ENCODE measurements at places on chromosomes 12 and 14.

DNA sequence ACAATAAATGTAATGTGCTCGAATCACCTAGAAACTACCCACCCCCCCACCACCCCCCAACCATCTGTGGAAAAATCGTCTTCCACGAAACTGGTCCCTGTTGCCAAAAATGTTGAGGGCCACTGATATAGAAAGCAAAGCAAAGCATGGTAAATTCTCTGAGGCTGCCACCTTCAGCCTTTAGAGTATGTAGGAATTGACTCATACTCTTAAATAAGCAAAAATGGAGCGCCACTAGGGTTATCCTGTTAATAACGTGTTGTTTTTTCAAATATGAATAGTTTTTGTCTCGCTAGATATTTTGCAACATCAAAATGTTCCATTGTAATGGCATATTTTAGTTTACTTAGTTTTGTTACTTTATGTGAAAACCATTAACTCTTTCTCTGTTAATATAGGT, 18.2 kb downstream of the DYNC1H1 start:
- DNase-seq = no peak

DNA sequence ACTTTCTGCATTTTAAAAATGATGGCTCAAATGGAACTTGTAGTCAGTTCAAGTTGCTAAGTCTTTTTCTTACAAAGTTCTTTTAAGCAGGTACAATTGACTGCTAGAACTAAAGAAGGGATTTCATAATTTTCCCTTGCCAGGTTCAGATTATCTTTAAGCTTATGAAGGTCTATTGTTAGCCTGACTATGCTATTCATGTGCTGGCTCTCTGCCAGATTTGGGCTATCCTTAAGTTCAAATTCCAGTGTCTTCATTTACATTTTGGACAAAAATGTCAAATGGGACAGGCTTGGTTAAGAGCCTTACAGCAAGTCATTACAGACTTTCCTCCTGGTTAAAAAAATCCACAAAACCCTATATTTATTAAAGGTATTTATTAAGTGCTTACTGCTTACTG, 42.3 kb downstream of the INSM2 start:
- no peak for DNase-seq

DNA sequence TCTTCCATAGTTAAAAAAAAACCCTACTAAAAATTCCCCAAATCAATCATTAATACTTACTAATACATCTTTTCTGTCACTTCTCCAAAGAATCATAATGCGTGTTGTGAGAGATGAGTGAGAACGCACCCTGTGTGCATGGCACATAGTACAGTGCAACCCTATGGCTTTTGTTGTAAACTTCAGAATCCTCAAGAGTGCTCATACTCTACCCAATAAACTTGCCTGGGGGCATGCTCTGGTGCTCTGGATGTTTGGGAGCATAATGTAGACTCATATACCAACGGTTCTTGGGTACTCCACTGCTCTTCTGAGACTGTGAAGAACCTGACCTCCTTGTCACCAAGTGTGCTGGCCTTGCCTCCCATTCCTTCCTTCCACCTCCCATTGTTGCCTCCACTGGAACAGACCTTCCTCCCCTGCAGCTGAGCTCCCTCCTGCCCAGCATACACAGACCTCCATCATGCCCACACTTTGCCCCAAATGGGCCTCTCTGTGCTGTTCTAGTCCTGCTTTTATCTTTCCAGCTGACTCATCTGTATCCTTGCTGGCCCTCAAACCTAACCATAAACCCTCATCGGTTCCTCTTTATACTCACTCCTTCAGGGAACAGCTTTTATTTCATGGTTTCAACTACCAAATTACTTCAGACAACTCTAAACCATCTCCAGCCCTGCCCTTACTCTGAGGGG, 8.9 kb downstream of the DCP1B start:
- DNase-seq = no peak

GRCh38 chr12:26112232-26112631, 12.6 kb downstream of the BHLHE41 start:
- no peak for DNase-seq

GRCh38 chr14:49966304-49966809, 73.5 kb downstream of the ARF6 start:
- no peak for DNase-seq

- no peak for DNase-seq
Measured at GRCh38 chr12:131444220-131445164, 266.4 kb upstream of the SFSWAP start.

- DNase-seq = no peak
Measured at GRCh38 chr12:125454786-125455480, 389.7 kb downstream of the AACS start.

GRCh38 chr12:120799243-120800045, 73.8 kb downstream of the ACADS start:
- DNase-seq = no peak

DNA sequence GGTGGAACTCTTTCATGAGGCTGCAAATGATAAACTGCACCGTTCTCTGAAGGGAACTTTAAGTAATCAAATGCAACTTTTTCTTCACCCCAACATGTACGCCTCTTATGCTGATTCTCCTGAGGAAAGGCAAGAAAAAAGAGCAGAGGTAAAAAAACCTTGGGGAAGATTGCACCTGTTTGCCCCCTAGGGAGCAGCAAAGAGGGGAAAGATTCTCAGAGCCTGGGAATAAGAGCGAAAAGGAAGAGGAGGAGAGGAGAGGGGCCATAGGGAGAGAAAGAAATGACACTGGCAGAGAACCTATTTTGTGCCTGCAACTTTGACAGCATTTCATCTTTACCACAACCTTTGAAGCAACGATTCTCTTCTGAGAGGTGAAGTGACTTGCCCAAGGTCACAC, 254.6 kb downstream of the KSR2 start:
- no peak for DNase-seq

DNA sequence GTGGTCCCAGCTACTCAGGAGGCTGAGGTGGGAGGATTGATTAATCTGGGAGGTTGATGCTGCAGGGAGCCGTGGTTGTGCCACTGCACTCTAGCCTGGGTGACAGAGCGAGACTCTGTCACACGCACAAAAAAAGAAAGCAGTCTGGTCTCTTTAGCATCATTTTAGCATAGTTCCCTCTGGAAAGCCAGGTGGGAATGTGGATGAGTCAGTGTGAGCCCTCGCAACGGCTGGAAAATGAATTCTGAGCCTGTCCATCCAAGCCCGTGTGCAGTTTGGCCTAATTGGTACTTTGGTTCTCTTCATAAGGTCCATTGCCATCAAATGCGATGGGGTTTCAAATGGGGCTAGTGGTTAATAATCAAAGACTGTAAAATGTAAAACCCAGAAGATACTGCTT, 2.4 kb downstream of the MYL2 start:
- no peak for DNase-seq

DNA sequence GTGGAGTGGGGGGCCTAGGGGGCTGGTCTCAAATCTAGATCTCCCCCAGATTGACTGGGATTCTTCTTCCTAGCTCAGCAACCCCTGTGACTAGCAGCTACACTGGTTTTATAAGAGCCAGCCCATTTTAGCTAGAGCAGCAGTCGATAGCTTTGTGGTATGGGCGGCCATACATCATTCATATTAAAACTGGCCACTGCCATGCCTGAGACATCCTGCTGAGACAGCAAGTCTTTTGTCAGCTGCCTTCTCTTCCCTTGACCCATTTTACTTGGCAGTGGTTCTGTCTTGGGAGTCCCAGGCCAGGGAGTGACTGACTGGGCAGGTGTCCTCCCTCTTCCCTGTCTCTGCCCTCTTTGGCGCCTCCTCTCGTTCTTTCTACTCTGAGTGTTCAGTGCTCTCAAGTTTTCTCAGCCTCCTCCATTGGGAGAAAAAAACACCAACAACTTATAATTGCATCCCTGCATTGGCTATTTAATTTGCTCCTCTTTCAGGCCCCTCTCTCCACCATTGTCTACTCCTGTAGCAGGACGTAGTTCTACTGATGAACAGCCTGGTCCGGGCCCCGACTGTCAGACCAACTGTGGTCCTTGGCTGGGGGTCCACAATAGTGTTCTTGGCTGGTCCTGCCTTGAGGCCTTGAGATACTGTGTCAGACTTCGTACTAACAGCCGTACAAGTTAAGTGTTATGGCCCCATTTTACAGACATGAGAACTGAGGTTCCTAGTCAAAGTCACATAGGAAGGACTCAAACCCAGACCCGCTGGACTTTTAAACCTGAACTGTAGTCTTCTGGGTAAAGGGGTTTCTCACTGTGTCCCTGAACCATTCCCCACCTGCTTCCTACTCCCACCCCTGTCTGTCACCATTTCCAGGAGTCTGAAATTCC, 18.3 kb upstream of the JDP2 start:
- DNase-seq = no peak

- no peak for DNase-seq
Measured at GRCh38 chr12:119589097-119589496, 4.5 kb upstream of the TMEM233 start.

GRCh38 chr14:90600619-90601018, 203.8 kb downstream of the CALM1 start:
- no peak for DNase-seq

DNA sequence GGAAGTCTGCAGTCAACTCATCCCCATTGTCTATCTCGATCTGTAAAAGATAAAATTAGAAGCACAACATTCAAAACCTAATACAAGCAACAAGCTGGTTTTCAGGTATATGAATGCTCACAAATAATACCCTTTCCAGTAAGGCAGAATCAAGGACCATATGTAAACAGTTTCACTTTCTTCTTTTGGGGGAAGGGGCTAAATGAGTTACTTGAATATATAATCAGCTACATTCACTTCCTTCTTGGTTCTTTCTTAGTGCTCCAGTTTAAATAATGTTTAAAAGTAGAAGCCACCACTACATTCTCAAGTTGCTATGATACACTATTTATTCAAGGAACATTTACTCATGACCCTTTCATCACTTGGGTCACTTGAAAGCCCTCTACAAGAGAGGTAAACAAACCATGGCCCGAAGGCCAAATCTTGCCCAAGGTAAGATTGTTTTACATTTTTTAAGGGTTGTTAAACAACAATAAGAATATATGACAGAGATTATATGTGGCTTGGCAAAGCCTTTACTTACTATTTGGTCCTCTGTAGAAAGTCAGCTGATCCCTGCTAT, 10.3 kb downstream of the TWF1 start:
- DNase-seq = no peak

DNA sequence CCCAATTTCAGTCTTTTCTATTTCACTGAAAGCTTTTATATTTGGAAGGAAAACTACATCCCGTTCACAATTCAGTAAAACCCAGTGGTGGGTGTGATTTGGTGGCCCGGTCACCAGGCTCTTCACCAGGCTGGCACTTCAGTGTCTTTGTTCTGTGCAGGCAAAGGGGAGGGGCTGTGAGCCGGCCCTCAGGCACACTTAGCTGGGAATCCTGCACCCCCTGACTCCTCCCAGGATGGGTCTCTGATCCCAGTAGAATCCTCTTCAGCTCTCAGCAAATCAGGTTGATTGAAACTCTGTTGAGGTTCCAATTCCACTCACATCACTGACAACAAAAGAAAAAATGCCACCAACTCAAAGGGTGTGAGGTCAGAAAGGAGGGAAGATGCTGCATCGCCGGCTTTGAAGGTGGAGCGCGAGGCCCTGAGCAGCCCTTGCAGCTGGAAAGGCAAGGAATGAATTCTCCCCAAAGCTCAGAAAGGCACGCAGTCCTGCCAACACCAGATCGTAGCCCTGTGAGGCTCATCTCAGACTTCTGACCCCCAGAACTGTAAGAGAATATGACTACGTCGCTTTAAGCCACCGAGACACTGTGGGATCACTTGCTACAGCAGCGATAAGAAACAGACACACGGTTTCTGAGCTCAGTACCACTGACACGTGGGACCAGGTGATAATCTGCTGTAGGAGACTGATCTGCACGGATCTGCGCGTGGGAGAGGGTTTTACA, 166.6 kb downstream of the PIWIL1 start:
- DNase-seq = no peak

DNA sequence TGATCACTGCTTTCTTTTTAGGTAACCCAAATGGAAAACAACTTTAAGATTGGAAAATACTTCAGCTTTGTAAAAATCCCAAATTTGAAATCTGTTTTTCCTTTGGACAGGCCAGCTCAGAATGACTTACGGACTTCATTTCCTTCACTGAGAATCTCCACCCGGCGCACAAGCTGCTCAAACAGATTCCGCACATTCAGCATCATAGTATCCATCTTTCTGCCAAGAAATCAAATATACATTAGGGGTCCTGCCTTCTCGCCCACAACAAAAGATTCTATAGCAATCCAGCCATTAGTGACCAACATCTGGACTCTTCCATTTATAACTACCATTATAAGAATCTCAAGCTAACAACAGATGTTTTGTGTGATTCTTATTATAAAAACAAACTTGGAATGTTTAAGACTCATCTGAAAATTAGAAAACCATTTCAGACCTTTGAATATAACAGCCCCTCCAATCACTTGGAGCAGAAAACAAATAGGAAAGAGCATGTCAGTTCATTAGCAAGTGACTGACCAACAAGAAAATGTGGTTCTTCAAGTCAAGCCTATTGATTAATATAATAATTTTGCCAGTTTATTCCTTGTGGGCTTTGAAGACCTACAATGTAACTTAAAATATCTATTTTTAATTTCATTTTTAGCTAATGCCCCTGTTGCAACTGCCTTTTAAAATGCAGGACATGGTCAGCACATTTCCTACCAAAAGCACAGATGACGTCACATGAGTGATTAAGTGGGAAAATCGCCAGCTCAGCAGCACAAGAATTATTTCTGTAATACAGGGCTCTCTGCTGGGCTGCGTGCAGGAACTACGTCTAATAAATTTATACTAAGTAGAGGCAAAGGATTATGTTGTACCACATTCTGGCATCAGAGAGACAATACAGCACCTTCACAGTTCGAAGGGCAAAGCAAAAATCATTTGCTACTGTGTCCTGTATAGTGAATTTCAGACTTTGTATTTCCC, 8.5 kb downstream of the RACGAP1 start:
- DNase-seq = no peak

DNA sequence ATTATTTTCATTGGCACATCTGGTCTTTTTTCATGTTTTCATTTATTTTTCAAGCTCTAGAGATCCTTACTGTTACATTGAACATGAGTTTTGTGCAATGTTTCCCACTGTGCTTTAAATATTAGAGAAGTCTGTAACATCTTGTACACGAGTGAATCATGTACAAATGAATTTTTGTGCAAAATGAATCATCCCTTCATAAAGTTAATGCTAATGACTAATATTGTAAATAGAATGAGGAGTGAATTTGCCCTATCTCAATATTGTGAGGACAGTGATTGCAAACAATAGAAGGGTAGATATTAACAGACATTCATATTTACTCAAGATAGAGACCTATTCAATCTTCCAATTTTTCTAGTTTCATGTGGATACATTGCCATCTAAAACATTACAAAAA, 463.3 kb upstream of the FOXG1 start:
- no peak for DNase-seq
